ENCODE measurements at places on chromosomes 5 and 9.
A peak's percentile ranks its signal among the peaks of the same experiment; 100 is the strongest.

- peak; percentile 96 for DNase-seq
Measured at GRCh38 chr5:119070578-119070827, 384 bp upstream of the DMXL1 start.

- no peak for DNase-seq
Measured at GRCh38 chr9:76003041-76003440, 112.6 kb downstream of the PCSK5 start.

- no peak for DNase-seq
Measured at GRCh38 chr5:173458828-173459609, 130.8 kb upstream of the STC2 start.

DNA sequence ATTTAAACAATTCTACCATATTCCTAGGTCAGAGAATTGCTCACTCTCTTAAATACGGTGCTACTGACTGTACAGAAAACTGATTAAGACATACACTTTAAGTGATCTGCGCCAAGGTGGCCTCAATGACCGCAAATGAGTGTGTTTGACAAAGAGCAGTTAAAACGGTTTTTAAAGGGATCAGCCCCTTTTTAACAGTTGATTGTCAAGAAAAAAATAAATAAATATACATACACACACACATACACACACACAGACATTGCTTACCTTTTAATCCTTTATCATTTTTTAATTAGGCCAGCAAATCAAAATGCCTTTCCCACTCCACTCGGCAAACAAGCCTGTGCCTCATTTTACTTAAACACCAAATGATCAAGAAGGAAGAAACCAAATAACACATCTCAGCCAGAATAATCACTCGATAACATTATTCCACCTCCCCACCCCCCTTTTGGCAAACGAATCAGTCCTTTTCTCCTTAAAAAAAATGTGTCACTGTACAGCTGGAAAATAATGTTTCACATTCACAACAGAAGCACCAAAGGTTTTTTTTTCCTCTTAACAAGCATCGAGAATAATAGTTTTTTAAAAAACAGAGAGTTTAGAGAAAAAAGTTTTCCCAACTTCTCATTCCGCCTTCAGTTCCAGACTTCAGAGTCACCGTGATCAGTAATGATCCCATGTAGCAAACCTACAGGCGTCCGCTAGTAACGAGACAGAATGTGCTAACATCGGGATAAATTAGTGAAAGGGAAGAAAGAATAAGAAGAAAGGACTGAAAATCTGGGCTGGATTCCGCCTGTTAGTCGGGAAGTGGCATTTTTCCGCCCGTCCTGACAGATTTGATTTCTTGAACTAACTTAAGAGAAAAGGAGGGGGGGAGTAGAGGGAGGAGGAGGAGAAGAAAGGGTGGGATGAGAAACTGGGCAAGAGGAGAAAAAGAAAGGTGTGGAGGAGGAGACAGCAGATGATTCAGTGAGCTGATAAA is at the start of gene ZNF608:
Gene ZNF608, minus strand, starts transcription at position 712 of the 988 bp plus-strand sequence. CDS start 1,650 bp downstream, outside the sequence.
- peak; percentile 35 for DNase-seq

GRCh38 chr9:117704597-117704996 is 394 bp downstream of the TLR4 start:
- DNase-seq: no peak

DNA sequence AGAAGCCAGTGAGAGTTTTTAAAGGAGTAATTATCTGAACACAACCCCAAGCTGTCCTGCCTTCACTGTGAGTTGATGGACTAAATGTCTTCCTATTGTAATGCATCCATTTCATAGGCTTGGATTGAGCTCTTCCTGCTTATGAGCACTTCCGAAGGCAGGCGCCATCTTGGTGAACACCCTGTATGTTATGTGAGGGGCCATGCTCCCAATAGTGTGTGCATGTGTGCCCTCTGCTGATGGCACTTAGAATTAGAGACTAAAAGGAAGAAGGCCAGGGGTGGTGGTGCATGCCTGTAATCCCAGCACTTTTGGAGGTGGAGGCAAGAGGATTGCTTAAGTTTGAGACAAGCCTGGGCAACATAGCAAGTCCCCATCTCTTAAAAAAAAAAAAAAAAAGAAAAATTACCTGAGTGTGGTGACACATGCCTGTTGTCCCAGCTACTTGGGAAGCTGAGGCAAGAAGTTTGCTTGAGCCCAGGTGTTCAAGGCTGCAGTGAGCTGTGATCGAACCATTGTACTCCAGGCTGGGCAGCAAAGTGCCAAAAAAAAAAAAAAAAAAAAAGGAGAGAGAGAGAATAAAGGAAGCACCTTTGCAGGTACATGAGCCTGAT is 65.0 kb downstream of the C9orf152 start:
- DNase-seq: peak; percentile 26

GRCh38 chr5:150655221-150655620 is 5.8 kb upstream of the MYOZ3 start:
- DNase-seq: no peak

DNA sequence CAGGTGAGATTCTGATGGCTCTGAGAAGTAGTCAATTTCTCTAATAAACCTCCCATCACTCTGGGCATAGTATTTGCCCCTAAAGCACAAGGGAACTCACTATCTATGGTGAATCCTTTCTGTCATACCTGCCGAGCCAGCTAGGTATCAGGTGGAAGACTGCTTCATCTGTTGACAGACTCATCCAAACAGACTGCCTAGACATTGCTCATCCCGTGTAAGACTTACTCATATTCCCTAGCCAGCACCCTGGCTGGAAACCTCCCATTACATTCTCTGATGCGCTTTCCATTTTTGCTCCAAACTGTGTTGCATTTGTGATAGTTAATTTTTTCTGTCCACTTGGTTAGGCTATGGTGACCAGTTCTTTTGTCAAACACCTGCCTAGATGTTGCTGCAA is 595.9 kb downstream of the DNAH5 start:
- DNase-seq: no peak

- DNase-seq: no peak
Measured at GRCh38 chr9:84278130-84278529, 62.4 kb downstream of the SLC28A3 start.

DNA sequence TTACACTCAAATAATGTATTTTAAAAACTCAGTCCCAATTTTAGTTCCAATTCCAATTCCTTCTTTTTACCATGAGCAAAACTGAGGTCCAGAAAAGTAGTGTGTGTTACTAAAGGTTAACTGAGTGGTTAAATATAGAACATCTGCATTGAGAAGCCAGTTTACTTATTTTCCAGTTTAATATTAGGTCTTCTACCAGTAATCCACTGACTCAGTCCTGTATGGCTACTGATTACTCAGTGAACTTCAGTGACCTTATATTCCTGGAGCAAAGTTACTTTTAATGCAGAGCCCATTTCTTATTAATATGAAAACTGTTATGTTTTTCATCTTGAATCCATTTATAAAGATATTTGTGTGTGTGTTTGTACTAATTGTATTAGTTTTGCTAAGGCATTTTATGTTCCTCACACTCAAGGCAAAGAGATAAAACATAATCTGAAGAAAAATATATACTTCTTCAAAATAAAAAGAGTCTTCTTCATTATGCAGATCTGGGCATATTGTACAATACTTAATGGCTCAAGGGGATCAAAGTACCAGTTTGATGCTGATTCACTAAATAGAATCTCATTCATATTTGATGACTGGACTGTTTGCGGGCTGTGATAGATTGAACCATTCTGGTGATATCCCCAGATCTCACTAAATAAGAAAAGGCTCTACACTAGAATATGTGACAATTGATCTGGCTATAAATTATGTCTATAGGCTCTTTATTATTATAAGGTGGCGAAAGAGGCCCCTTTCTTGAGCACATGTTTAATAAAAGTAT is 60.8 kb downstream of the DMXL1 start:
- no peak for DNase-seq

- DNase-seq: no peak
Measured at GRCh38 chr5:43104057-43104456, 16.7 kb upstream of the ZNF131 start.

DNA sequence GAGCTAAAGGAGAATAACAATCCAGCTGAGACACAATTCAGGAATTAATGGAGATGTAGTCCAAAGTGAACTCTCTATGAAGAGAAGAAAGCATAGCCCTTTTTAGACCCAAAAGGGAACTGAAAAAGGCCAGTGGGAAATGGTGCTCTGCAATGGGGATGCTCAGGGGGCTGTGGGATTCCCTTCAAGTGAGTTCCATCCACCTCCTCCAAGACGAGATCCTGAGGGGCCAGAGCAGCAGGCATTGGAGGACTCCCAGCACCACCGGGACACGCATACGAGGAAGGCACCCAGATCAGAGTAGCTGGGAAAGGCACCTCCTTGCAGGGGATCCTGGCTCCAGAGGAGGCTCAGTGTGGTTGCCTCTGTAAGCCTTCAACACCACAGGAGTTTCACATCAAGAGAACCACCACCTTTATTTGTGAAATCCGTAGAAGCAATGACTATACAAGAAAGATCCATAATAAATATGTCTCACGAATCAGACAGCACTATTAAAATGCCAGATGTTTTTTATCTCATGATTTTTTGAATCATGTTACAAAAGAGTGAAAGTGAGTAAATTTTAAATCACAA is 288.2 kb downstream of the MED10 start:
- no peak for DNase-seq

- no peak for DNase-seq
Measured at GRCh38 chr5:75513841-75514240, 2.1 kb downstream of the POLK start.

GRCh38 chr9:127386249-127386648 is 10.7 kb upstream of the SLC2A8 start:
- no peak for DNase-seq

GRCh38 chr5:67774267-67774552 is 441.3 kb upstream of the PIK3R1 start:
- no peak for DNase-seq

DNA sequence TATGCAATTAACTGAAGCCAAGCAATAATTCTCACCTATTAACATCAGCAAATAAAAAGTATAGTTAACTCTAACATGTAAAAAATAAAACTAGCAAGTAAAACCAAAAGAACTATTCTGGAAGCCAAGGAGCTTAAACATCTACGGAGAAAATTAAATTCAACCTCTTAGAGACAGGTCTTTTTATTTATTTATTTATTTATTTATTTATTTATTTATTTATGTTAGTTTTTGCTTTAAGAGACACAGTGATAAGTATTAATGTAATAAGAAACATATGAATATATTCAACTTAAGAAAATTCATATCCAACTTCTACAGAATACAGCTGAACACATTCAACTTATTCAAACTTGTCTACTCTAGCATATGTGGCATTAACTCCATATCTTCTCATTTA is 472.1 kb upstream of the IZUMO3 start:
- no peak for DNase-seq

- no peak for DNase-seq
Measured at GRCh38 chr9:84841931-84842330, 172.4 kb downstream of the NTRK2 start.

DNA sequence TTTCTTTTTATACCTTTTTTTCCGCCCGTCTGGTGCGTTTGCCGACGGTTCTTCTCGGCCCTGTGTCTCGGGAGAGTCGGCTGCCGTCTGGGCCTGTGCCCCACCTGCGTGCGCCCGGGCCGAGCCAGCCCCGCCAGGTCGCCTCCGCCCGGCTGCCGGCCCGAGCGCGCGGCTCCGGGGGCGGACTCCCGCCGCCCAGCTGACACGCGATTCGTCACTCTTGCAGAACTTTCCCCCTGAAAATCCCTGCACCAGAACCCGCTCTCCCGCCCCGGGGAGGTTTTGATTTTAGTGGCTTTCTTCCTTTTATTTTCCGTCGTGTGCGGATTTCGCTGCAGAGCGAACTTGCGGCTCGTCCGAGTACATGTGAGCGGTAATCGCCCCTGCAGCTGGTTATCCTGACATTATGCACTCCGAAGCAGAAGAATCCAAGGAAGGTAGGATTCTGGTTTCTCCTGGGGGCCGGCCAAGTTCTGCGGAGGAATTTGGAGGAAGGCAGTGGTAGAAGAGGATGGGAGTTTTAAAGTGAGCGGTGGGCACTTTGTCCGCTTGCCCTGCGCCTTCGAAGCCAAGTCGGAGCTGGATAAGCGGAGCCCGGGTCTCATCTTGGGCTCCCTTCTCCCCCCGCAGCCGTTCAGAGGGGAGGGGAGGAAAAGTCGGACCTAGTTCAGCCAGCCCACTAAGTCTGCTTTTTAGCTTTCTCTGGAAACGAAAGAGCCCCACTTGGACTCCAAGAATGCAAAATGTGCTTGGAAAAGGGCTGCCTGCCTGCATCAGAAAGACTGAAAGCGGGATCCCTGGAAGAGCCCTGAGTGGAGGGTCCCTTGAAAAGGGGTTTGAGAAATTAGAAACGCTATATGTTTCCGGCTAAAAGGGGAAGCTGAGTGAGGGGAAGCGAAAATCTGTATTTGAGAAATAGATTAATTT is at the start of gene TNFAIP8:
Gene TNFAIP8, plus strand, starts transcription at position 335 of the 927 bp plus-strand sequence. Its CDS starts 72 bp downstream, at position 407.
- DNase-seq: no peak

- peak; percentile 83 for DNase-seq
Measured at GRCh38 chr9:131289301-131290035, at the start of gene PLPP7. TSS of gene PLPP7 (plus strand) at chr9:131289723. CDS start at chr9:131289998, 275 bp downstream.

GRCh38 chr5:2761921-2762488 is 10.5 kb upstream of the IRX2 start:
- DNase-seq: peak; percentile 37

GRCh38 chr9:38018241-38018957 is 50.6 kb downstream of the SHB start:
- DNase-seq: no peak

GRCh38 chr5:151184316-151185042 is 26.9 kb upstream of the ANXA6 start:
- no peak for DNase-seq

DNA sequence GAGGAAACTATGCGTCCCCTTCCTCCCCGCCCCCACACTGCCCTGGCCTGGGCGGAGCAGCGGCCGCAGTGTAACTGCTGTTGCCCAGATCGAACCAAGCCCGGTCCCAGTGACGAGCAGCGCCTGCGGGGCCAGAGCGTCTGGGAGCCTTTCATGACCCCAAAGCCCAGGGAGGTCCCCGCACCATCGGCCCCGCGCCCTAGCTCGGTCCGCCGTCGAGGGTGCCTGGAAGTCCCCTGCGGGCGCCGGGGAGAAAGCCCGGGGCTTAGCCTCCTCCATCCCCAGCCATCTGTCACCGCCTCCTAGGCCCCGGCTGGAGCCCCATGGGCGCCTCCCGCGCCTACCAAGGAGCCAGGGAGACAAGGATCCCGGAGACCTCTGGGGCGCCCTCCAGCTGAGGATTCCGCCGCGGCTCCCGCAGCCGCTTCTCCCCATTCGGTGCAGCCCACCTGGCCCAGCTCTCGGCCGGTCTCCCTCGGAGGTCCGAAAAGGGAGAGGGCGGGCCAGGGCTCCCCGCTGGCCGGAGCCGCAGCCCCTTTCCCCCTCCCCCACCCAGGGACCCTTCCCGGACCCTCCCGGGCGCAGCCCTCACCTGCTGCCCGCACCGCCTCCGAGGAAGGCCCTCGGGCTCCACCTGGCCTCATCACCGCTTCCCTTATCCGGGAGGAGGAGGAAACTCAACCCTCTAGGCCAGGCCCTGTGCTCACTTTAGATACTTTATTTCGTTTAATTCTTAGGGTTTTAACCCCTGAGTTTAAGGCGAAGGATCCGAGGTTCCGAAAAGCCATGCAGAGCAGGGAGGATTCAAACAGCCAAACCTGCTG is 45.6 kb downstream of the APTX start:
- no peak for DNase-seq

- DNase-seq: no peak
Measured at GRCh38 chr5:74605759-74606158, 34.8 kb downstream of the ENC1 start.

GRCh38 chr5:110333384-110333783 is 393.1 kb downstream of the TMEM232 start:
- peak; percentile 76 for DNase-seq

- DNase-seq: no peak
Measured at GRCh38 chr9:83637389-83637788, 14.4 kb downstream of the IDNK start.

GRCh38 chr5:139638736-139639618 is 9.2 kb upstream of the CXXC5 start:
- peak; percentile 88 for DNase-seq

- no peak for DNase-seq
Measured at GRCh38 chr5:162160401-162160800, 92.8 kb downstream of the GABRG2 start.

GRCh38 chr5:72125941-72126620 is 18.8 kb downstream of the MAP1B start:
- no peak for DNase-seq

Data from NCI-H524 (cell line).